ENCODE measurements at places on chromosomes 16 and 17.

DNA sequence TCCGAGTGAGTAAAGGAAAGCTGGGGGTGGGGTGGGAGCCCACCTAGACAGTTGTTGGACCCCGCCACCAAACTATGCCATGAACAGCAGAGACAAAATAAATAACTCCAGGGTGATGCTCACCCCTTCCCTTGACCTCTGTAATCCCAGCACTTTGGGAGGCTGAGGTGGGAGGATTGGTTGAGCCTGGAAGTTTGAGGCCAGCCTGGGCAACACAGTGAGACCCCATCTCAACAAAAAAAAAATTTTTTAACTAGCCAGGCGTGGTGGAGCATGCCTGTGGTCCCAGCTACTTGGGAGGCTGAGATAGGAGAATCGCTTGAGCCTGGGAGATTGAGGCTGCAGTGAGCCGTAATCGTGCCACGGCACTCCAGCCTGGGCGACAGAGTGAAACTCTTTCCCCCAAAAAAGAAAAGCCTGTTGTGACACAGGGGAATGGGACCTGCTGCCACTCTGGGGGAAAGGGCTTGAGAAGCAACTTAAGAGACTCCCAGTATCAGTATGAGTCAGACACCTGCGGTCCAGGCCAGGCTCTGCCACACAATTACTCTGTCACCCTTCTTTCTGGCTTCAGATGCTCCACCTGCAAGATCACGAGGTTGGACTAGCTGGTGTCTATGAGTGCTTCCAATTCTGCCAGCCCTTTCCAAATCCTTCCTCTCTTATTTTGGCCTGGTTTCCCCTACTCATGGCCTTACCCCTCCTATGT, 5.0 kb downstream of the SGCA start:
- DNase-seq, result no peak

DNA sequence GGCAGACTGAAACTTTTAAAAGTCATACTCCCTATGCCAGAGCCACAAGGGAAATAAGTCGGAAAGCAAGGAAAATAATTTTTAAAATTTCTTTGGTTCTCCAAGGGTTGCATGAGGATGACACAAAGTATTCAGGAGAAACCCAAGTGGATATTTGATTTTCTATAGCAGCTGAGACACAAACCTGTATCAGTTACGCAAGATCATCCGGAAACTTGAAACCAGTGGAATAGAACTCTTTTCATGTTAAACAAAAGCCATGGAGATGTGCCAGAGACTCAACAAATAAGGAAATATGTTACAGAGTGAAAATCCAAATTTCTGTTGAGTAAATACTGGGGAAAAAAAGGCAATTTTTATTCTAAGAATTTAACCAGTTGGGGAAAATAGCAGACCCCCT, 294.7 kb downstream of the KIF2B start:
- DNase-seq, result no peak

DNA sequence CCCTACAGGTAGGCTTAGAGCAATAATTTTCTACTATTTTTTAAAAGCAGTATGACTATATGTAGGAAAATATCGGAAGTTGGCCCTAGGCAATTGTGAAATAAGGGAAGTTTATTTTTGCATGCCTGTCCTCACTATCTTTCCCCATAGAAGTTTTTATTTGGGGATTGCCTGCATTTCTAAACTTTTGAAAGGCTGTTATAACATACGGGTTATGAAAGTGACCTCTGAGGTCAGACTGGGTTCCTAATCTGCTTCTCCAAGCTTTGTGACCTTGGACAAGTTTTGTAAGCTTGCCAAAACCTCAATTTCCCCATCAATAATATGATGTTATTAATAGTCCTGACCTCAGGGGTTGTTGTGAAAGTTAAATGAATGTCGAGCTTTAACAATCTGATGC, 67.1 kb downstream of the ARHGAP44 start:
- DNase-seq, result no peak

- DNase-seq, result no peak
Observed at GRCh38 chr17:81923302-81924260, 4.0 kb downstream of the MAFG start.

- DNase-seq, result no peak
Observed at GRCh38 chr16:10037751-10038150, 144.5 kb downstream of the GRIN2A start.

- no peak for DNase-seq
Observed at GRCh38 chr16:10631886-10632285, 51.5 kb upstream of the EMP2 start.
